SIG-M5 (cell line): ENCODE measurements at places on chromosomes 1 and 21.

- DNase-seq, result no peak
Measured at GRCh38 chr1:17181781-17182464, 23.0 kb upstream of the PADI1 start.

GRCh38 chr21:41895643-41896493, 16.7 kb upstream of the PRDM15 start:
- DNase-seq, result no peak

DNA sequence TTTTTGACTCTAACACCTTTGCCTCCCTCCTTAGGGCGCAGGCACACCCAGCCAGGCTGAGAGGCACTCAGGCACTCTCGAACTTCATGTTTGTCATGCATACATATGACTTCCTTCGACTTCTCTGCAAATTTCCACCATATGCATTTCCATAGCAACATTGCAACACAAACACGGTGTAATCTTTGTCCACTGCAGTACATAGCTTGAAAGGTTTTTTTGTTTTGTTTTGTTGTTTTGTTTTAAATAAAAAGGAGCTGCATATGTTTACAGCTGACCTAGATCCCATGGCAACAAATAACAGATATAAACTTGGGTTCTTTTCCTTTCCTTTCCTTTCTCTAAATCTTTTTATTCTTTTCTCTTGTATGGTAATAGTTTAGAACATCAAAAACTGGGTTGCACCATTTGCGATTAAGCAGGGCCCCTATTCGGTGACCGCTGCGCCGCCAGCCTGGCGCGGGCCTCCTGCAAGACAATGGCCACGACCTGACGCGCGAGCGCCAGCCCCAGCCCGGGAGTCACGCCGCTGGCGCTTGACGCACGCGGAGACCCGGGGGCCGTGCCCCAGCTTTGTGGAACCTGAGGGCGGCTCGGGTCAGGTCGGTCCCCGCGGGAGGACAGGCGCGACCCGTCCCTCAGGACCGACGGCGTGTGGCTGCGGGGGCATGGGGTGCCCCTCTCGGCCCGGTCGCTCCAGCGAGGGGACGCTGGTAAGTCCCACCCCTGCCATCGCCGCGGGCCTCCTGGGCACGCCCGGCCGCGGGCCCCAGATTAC, 35.2 kb downstream of the CCN1 start:
- no peak for DNase-seq

DNA sequence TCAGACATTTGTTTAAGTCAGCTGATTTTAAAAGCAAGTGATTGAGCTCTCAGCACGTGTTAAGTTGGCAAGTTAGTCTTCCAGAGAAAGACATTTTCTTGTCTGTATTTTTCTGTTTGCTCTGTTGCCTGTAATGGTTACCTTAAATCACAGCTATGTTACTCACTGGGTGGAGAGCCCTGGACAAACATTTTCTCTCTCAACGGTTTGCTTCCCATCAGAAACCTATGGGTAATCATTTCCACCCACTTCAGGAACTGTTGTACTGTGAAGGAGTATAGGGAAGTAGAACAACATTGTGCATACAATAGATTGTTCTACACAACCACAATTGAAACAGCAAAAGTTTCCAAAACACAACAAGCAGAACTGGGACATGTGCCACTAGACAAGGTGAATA, 113.9 kb upstream of the DPT start:
- DNase-seq, result no peak
